ENCODE measurements at places on chromosomes 11 and 22.

DNA sequence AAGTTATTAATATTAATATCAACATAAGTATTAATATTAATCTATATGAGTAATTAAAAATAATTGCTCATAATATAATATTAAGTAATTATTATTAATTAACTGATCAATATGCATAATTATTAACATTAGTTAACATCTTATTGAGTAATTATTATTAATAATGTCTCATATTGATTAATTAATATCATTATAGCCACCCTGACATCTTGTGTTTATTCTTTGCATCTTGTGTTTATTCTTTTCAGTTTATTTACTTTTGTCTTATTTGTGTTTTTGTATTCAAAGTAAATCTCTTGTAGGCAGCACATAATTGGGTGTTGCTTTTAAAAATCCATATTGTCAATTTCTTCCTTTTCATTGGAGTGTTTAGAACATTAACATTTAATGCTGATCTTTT lies 56.6 kb downstream of the MYEOV start:
- DNase-seq, result no peak

GRCh38 chr22:49660321-49660720 lies 167.4 kb downstream of the BRD1 start:
- no peak for DNase-seq

DNA sequence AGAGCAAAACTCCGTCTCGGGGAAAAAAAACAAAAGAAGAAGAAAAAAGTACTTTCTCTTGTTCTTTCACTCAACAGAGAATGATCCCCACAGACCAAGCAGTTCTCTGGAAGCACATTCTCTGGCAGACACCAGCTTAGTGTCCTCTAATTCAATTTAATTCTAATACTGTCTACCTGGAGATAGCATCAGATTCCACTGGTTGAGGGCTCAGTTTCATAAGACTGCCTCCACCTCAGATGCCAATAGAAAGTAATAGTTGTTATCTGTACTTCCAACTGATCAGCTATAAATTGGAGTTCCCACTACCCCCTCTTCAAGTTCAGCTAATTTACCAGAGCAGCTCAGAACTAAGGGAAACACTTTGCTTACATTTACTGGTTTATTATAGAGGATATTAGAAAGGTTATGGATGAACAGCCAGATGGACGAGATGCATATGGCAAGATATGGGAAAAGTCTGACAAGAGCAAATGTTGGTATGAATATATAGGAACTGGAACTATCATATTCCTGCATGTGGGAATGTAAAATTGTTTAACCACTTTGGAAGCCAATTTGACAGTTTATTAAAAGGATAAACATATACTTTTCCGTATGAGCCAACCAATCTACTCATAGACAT lies 64.3 kb downstream of the TMEM135 start:
- DNase-seq, result no peak

- DNase-seq, result no peak
Observed at GRCh38 chr11:73400293-73400692, 24.1 kb downstream of the RELT start.

DNA sequence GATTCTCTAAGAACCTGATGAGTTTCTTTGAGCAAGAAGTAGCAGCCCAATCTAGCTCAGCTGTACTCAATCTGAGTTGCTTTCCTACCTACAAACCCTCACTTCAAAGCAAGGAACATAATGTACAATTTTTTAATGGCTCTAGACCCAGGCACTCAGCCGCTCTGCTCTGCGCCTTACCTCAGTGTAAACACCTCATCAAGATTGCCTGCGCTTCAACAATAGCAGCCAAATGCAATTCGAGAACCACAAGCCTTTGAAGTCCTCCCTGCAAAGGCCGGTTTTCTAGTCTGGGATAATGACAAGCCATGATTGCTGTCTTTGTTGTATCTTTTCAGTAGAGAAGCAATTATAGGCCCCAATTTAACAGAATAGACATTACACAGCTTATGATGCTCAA lies 38.0 kb downstream of the JHY start:
- peak; percentile 62 for DNase-seq

DNA sequence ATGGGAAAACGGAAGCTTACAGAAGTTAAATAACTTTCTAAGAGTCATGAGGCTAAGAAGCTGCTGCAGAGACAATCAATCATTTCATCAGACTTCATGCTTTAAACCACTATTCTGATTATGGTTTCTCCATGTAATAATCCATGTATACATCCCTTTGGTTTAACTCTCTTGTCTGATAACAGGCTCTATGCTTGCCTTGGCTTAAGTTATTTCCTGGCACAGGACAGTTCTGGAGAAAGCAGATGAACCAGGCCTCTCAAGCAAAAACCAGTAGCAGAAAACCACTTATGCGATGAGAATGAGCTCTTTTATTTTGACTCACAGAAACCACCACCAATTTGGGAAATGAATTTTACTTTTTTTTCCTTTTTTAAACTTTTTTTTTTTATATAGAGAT lies 6.5 kb upstream of the PCF11 start:
- DNase-seq, result no peak

DNA sequence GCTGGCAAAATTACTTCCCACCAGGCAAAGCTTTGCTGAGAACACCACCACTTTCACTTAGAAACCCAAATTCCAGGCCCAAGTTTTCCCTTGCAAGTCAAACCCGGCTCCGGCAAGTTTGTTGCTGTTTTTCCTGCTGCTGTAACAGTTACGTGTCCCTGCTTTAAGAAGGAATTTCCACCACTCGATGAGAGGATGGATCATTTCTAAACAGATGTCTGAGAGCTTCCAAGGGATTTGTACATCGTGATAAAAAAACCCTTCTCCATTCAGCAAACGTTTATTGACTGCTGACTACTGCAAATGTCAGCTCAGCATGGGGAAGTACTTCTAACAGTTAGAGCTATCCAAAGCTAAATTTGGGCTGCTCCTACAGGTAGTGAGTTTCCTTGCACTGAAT lies 19.7 kb downstream of the P2RX3 start:
- no peak for DNase-seq

- no peak for DNase-seq
Observed at GRCh38 chr22:47215851-47216250, 453.4 kb downstream of the TBC1D22A start.

DNA sequence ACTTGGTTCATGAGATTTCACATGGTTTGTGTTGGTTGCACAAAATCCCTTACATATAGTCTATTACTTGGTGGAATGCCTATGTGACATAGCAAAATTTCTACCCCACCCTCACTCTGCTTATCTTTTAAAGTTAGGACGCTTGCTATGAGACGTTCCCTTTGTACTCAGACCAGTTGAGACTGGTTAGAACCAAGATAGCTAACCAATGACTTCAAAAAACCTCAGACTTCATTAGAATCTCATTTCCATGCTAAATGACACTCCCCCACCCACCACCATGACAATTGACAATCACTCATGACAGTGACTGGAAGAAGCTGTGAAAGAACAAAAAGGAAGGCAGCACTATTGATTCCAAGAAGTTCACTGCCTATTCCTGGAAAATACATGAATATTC lies 313.6 kb downstream of the ETS1 start:
- DNase-seq, result no peak

DNA sequence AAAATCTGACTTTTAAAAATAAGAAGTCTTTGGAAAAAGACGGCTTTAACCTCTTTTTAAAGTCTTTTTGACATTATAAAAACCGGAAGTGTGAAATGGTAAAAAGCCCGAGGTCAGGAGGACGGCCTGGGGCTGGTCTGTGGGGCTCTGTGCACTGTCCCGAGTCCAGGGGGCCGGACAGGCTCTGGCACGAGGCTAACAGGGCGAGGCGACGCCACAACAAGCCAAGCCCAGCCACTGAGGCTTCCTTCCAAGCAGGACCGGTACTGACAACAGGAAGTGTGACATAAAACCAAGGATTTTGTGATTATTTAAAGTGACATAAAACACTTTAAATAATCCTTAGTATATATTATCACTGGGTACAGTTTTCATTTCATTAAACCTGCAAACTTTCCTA lies 39.2 kb downstream of the BRD1 start:
- no peak for DNase-seq

- peak; percentile 84 for DNase-seq
Observed at GRCh38 chr11:615504-616319, at the start of gene IRF7. Gene IRF7, minus strand, starts transcription at chr11:615950. Its CDS starts 586 bp downstream, at chr11:615364.

DNA sequence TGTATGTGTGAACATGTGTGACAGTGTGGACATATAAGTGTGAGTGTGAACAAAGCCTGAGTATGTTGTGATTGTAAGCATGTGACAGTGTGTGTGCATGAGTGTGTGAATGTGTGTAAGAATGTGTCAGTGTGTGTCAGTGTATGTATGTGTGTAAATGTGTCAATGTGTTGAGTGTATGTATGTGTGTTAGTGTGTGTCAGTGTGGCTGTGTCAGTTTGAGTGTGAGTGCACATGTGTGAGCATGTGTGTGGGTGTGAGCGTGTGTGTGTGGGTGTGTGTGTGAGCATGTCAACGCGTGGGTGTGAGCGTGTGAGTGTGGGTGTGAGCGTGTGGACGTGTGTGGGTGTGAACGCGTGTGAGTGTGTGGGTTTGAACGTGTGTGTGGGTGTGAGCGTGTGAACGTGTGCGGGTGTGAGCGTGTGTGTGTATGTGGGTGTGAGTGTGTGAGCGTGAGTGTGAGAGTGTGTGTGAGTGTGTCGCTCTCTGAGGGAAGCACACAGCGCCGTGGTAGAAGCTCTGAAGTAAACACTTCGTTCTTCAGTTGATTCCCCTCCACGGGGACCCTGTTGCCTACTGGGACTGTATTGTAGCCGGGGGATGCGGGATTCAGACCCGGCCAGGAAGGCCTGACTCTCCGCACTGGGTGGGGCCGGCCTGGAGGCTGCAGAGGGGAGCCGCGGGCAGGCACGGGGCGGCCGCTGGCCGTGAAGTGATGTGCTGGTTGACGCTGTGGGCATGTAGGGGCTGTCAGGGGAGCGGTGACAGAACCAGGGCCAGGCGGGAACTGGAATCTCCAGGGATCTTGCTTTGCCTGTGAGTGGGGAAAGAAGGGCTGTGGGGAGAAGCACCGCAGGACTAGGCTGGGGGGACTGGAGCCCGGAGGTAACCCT lies 21.1 kb downstream of the RPS6KA4 start:
- DNase-seq, result no peak

- no peak for DNase-seq
Observed at GRCh38 chr22:29520851-29521250, 32.7 kb downstream of the THOC5 start.

Measured in NCI-H345 (cell line).